Left lobe of liver (tissue), 2 donors: ENCODE measurements at places on chromosomes 7 and 10.

- no peak for DNase-seq
Measured at GRCh38 chr10:24430591-24430990, 221.7 kb downstream of the KIAA1217 start.

DNA sequence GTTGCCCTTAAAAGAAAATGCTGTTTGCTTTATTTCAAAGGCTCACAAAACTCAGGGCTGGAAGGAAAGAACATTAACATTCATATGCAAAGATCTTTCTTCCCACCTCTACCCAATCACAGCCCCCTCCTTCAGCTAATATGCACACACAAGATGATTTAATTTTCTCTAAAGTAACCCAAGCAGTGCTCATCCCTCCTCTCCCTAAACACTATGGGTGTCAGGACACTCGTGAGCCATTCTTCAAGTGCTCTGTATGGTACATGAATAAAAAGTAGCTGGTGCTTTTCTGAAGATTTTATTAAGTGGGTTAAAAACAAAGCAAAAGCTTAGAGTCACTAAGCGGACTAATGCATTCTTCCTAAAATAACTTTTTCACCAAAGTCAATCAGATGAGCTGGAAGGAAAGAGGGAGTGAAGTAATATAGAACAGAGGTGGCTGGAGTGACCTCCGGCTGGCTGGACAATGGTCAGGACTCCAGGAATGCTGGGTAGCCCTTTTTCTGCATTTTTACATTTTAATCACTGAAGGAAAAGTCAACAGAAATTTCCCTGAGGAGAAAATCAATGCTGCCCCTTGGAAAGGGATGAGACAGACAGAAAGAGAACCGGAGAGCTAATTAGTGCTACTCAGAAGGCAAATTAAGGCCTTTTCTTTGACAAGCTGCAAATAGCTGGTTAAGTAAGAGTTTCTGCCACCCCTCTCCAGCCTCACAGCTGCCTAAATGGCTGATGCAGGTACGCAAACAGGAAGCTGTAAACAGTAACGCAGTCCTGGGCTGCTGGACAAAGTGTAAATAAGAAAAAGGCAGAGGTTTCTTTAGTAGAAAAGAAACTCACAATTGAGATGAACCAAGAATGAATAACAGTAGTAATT lies 6.6 kb downstream of the DGKI start:
- peak; percentile 64 for DNase-seq

GRCh38 chr10:43262902-43263466 lies 3.9 kb downstream of the RASGEF1A start:
- DNase-seq, result no peak

DNA sequence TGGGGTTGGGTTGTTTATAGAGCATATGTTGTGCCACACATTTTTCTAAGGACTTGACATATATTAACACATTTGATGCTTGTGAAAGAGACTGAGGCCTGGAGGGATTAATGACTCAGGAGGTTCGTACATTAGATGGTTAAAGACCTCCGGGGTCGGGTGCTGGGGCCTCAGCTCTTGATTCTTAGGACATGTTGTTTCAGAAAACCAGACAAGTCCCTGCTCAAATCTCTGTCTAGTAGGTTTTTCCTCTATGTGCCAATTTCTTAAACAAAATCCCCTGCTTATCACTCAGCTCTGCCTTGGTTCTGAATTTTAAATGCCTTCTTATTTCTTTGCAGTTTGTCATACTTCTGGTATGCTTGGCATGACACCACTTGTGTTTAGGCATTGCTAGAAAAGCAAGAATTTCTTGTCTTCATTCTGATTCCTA lies 5.8 kb downstream of the UPP1 start:
- DNase-seq, result no peak

DNA sequence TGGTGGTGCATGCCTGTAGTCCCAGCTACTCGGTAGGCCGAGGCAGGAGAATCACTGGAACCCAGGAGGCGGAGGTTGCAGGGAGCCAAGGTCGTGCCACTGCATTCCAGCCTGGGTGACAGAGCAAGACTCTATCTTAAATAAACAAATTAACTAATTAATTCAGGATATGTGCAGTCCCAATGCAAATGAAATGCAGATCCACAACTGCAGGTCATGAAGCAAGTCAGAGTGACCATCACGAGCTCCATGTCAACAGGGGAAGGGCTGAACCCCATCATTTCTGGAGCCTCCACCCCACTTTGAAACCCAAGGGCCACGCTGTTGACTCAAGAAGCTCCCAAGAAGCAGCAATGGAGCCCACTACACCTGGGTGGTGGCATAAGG lies 115.4 kb downstream of the LARP4B start:
- no peak for DNase-seq
